ENCODE measurements at places on chromosomes 3 and 15.

- DNase-seq: no peak
These were observed 6.6 kb downstream of the B3GNT5 start for GRCh38 chr3:183259621-183260020.

DNA sequence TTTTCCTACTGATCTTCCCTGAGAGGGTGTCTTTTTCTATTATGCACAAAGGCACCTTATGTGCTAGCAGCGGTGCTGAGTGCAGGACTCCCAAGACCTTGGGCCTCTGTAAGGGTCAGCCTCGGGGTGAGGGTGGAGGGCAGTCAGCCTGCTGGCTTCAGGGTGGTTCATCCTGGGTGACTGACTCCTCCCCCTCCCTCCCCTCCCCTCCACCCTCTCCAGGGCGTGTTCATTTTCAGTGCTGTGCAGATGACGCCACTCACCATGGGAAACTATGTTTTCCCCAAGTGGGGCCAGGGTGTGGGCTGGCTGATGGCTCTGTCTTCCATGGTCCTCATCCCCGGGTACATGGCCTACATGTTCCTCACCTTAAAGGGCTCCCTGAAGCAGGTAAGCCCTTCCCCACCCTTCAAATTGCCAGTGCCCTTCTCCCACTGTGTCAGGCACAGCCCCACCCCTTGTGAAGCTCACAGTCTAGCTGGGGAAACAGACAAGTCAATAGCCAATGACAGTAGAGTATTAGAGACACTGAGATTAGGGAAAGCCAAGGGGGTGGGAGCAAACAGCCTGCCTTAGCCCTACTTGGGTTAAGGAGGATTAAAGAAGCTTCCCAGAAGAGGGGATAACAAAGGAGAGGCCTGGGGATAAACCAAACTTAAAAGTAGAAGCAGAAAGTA is 41.9 kb downstream of the SLC6A1 start:
- no peak for DNase-seq

DNA sequence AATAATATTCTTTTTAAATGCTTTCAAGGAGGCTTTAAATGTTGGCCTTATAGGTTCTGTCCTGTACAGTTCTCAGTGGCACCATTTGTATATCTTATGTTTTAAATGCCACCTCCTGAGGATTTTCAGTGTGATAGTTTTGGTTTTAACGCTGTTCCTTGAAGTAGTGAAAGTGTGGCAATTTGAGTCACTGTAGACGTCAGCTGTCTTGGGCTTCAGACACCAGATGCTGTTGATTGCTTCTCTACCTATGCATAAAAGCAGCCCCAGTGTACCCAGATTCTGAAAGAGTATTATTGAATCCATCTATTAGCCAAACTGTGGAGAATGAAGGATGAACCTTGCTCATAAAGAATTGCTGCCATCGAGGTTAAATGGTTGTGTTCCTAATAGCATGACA is 316.8 kb upstream of the GBE1 start:
- no peak for DNase-seq

DNA sequence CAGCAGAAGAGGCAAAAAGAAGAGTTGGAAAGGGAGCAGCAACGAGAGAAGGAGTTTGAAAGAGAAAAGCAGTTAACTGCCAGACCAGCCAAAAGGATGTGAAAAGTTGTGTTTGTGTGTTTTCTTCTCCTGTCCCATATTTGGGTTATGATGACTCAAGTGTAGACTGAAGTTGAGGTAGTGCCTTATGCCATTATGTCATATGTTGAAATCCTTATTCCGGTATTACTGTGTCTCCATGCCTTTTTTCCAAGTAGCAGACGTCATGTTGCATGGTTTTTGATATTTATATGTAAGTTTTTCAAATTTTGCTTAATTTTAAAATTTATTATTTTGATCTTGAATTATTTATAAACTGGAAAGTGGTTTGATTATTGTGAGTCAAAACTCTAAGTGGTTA is 19.2 kb downstream of the BLOC1S6 start:
- DNase-seq: no peak

DNA sequence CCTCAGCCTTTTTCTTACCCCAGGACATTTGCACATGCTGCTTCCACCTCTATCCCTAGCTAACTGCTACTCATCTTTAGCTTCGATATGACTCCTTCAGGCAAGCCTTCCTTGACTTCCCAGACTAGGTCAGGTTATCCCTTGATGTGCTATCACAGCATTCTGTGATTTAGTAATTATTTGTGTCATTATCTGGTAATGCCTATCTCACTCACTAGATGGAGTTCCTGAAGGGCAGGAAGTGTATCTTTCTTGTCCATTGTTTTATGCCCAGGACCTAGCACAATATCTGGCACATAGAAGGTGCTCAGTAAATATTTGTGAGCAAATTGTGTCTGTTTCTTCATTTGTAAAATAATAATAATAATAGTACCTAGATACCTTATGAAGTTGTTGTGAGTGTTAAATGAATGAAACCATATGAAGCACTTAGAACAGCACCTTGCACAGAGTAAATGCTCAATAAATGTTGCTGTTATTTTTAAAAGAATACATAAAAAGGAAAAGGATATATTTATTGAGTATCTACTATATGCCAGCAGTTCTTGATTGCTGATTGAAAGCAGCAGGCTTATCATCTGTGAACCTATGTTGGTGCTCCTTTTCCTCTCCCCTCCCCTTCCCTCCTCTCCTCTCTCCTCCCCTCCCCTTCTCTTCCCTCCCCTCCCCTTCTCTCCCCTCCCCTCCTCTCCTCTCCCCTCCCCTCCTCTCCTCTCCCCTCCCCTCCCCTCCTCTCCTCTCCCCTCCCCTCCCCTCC is 31.5 kb downstream of the SQOR start:
- no peak for DNase-seq

GRCh38 chr3:176522436-176522835 is 674.8 kb downstream of the TBL1XR1 start:
- DNase-seq: no peak

DNA sequence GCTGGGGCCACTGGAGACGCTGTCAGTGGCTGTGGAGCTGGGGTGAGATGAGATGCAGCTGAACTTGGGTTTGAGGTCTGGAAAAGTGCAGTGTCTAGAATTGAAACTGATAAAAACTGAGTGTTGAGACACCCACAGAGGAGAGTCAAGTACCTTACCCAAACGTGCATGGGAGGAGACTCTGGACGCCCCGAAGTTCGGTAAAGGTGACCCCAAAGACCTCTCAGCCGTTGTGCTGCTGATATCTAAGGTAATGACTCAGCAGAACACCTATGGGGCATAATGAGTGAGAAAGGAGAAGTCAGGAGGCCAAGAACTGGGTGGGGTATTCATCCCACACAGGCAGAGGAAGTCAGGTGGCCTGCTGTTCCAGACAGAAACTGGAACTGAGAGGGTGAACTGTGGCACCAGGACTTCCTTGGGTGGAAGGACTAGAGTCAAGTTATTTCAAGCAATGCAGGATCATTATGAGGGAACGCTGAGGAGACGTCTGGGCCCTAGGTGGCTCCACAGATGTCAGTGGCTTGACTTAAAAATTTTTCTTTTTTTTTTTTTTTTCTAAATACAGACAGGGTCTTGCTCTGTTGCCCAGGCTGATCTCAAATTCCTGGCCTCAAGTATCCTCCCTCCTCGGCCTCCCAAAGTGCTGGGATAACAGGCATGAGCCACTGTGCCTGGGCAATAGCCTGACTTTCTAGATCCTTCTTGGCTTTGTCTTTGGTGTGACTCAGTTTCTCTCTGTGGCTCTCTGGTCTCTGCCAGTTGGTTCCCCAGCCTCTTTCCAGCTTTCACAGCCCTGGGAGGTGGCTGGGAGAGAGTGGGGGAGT is 67.6 kb upstream of the GCNT3 start:
- DNase-seq: no peak

GRCh38 chr3:35746492-35746891 is 107.2 kb downstream of the ARPP21 start:
- DNase-seq: no peak

- DNase-seq: no peak
These were observed 19.6 kb upstream of the OR5K4 start for GRCh38 chr3:98333989-98334606.

- DNase-seq: no peak
These were observed 197.8 kb downstream of the TBC1D5 start for GRCh38 chr3:17544632-17545031.

DNA sequence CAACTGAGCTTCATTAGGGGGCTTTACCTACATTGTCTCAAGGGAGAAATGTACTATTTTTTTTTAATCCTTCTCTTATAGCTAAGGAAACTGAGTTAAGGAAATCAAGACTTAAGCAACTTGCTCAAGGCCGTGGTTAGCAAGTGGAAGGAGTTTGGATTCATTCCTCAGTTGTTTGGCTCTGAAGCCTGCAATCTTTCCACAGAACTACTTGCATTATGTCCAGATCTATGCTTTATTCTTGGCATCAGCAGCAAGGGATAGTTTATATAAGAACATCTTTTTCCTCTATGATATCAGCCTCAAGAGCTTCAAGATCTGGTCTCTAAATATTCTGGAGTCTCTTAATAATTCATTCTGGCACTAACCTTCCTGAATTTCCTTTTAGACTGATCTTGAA is 182.4 kb downstream of the SV2B start:
- no peak for DNase-seq

- no peak for DNase-seq
These were observed 19.1 kb downstream of the DPH3 start for GRCh38 chr3:16245609-16246008.

GRCh38 chr3:11521167-11521566 is 122.5 kb downstream of the VGLL4 start:
- DNase-seq: no peak

GRCh38 chr3:169623971-169624370 is 39.5 kb downstream of the MECOM start:
- no peak for DNase-seq

DNA sequence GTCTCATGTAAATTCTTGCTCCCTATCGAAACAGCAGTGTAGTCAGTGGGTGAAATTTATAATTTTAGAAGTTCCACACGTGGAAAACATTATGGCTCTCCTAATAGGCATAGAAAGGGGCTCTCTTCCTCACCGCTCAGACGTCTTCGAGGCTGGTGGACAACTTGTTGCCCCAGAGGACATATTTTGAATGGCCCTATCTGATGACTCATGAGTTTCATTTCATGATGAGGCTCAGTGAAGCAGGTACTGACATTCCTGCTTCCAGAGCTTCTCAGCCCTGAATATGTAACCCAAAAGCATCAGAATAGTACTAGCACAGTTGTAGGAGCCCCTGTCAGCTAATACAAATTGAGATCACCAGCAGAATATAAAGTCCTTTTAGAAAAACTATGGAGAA is 117.9 kb downstream of the HERC1 start:
- DNase-seq: no peak

DNA sequence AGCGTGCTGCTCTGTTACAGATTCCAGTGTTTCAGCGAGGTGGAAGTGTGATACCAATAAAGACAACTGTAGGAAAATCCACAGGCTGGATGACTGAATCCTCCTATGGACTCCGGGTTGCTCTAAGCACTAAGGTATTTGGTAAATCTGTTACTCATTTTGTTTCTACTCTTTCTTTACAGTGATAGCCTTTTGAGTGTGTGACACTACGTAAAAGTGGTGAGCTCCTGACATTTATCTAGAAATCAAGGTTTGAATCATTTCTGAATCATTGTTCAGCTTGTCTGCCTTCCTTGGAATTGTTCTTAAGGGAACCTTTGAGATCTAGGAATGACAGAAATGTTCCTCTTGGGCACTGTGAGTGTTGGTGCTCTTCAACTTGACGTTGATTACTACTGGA is 11.2 kb upstream of the CAPN3 start:
- no peak for DNase-seq

DNA sequence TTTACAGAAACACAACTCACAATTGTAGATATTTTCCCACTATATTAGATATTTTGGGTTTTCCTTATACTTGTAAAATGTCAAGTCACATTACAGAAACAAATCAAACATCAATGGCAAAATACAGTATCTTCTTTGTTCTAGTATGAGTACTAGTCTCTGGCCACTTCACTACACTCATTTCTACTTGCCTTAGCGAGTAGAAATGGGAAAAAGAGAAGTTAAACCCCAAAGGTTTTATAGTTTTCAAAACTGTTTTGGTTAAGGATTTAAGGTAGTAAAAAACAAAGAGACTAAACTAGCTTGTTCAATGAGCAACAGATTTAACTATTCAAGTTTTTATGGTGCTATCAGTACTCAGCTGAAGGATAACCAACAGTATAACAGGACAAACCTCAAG is 81.7 kb downstream of the BTD start:
- DNase-seq: no peak

GRCh38 chr15:92997821-92998220 is 91.2 kb downstream of the RGMA start:
- DNase-seq: no peak

DNA sequence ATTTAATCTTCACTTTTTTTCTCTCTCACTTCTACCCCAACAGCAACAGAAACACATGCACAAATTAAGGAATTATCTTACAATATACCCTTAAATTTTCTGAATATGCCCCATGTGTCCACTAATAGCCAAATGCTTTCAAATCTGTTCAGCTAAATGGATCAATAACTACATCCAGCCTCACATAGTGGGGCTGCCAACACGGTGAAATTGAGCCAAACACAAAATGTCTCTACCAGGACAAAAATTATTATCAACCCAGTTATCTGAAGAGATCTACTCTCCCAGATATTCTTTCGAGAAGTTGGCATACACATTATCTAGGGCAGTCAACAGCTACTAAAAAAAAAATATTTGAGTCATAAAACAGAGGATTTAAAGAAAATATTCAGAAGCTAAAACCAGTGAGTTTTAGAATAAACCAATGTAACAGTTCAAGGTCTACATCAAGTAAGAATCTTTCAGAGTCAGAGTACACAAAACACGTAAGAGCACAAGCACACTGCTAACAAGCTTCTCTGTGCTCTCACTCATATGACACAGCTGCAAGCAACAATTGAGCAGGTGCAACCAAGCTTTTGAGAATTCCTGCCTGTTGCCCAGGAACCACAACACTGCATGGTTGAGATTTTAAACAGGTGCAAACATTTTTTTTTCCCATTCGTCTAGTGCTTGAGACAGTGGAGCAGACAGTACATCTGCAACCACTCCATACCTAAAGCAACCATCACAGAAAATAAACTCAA is 247.7 kb downstream of the ZBTB20 start:
- no peak for DNase-seq

- no peak for DNase-seq
These were observed 28.8 kb upstream of the HDAC11 start for GRCh38 chr3:13451301-13451673.

GRCh38 chr3:102936511-102937045 is 501.8 kb downstream of the ZPLD1 start:
- DNase-seq: no peak

DNA sequence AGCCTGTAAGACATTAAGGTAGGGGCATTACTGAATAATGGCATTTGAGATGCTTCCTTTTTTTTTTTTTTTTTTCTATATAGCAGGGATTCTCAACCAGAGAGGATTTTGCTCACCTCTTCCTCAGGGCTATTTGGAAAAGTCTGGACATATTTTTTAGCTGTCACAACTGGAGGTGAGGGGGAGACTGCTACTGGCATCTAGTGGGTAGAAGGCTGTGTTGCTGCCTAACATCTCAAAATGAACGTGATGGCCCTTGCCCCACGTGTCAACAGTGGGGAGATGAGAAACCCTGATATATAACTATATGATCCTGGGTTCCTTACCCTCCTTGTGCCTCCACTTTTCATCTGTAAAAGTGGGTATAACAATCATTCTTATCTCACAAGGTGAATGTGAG is 71.9 kb downstream of the CADPS start:
- no peak for DNase-seq

GRCh38 chr3:111714305-111714704 is 119.2 kb upstream of the ZBED2 start:
- DNase-seq: no peak
